ENCODE measurements at places on chromosomes 2 and 18. TPM values are rescaled to one million over a fixed set of nuclear protein-coding genes. Genes with fewer than 3 reads are reported as not detected.
A peak's percentile ranks its signal among the peaks of the same experiment; 100 is the strongest.

Gene UGT1A9
- not detected for total RNA-seq

DNA sequence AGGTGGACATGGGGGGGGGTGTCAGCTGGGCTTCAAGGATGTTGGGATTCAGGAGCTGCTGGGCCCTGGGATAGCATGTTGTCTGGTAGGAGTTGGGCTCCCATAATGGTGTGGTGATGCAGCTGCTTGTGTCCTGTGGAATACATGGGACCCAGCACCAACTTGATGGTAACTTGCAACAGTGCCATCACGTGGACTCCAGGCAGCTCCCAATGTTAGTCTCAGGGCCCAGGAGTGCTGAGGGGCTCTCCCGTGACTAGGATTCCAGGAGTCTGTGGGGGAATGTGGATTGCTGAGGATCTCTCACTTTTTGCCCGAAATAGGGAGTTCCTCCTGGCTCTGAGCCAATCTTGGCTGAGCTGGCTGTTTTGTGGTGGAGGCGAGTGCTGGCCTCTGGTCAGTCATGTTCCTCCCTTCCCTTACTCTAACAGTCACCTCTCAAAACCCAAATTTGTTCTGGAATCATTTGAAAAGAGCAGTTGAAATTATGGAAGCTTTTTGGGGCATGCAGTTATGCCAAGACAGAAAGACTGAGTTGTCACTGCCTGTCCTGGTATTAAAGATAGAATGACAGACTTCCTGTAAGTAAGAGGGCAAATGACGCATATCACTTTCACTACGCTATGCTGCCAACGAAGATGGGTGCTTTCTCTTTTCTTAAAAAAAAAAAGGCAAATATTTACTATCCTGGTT, 607.1 kb downstream of the ADCYAP1 start:
- DNase-seq: no peak

GRCh38 chr2:21096458-21096857, 27.3 kb upstream of the TDRD15 start:
- no peak for DNase-seq

Gene DNAJC27
- total RNA-seq: 1.8 TPM

Gene STARD7
- total RNA-seq: 110 TPM

Gene HMSD
- total RNA-seq: 8.9 TPM

Gene SH3RF3
- 0.14 TPM for total RNA-seq

- no peak for DNase-seq
Observed at GRCh38 chr2:162825578-162825977, 13.0 kb downstream of the KCNH7 start.

GRCh38 chr18:5444847-5445246, 99.0 kb downstream of the EPB41L3 start:
- DNase-seq: no peak

DNA sequence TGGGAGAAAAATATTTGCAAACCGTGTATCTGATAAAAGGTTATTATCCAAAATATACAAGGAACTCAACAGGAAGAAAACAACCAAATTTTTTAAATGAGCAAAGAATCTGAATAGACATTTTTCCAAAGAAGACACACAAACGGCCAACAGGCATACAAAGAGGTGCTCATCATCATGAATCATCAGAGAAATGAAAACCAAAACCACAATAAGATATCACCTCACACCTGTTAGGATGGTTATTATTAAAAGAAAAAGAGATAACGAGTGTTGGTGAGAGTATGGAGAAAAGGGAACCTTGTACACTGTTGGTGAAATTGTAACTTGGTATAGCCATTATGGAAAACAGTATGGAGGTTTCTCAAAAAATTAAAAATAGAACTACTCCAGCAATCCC, 463.3 kb downstream of the IRS1 start:
- peak; percentile 58 for DNase-seq

- DNase-seq: peak; percentile 86
Observed at GRCh38 chr2:226409134-226409533, 390.5 kb downstream of the IRS1 start.

GRCh38 chr18:47203626-47204464, 27.7 kb upstream of the IER3IP1 start:
- no peak for DNase-seq

Gene KCNE4
- total RNA-seq: 0.14 TPM

Gene SP9
- not detected for total RNA-seq

DNA sequence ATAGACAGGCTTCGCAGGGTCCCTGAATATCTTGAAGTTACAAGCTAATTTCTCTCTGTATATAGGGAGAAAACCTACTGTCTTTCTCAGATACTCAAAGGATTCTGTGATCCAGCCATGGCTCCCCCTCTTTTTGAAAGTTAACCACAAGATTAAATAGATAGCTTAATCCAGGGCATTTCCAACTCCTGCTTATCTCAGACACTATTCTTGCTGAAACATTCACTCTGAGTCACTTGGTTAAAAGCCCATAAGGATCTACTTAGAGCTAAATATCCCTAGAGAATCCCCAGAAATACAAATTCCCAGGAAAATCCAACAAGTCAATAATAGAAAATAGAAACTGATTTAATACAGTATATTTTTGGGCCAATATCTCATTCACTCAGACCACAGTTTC, 179.1 kb upstream of the LYPD1 start:
- peak; percentile 5 for DNase-seq

DNA sequence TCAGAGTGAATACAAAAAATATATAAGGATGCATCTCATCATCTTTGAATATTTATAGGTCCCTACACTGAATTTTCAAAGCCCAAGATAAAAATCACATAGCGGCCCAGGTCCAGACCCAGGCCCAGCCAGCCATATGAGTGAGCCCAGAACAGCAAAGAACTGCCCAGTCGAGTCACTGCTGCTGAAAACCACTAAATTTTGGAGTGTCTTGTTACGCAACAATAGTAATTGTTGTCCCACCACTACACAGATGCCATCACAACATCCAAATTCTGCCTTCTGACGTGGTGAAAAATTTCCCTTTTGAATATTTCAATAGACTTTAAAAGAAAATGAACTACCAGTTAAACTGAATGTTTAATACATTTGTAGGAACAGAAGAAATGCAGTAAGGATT, 5.7 kb downstream of the C18orf32 start:
- no peak for DNase-seq

GRCh38 chr18:49321271-49321670, 139.2 kb downstream of the DYM start:
- no peak for DNase-seq

DNA sequence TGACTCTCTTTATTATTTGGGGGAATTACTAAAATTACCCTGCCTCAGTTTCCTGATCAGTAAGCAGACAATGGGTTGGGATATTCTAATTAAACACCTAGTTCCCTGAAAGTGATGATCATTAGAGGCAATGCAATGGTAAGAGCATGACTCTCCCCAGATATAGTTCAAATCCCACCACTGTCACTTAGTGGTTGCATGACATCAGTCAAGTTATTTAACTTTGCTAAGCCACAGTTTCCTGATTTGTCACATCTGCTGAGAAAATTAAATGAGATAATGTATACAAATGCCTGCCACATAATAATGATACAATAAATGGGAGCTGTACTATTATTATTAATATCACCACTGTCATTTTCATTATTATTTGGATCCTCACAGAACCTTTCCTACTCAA, 29.9 kb downstream of the ZEB2 start:
- DNase-seq: no peak

- no peak for DNase-seq
Observed at GRCh38 chr2:231213931-231214642, 15.7 kb downstream of the ARMC9 start.

DNA sequence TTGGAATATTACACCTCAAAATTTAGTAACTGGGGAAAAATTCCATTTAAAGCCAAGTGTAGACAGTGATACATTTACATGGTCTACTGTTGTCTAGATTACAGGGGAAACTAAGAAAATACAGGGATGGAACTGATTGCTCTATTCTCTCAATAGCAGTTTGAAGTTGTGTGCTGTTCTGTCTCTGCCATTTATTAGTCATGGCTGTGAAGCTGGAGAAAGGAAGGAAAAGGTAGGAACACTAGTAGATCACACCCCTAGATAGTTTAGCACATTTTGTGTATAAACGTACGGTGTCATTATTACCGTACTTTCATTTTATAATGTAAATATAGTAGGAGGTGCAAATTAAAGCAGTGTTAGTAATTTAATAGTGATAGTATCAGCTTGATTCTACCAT, 170.5 kb downstream of the PHLPP1 start:
- DNase-seq: no peak

DNA sequence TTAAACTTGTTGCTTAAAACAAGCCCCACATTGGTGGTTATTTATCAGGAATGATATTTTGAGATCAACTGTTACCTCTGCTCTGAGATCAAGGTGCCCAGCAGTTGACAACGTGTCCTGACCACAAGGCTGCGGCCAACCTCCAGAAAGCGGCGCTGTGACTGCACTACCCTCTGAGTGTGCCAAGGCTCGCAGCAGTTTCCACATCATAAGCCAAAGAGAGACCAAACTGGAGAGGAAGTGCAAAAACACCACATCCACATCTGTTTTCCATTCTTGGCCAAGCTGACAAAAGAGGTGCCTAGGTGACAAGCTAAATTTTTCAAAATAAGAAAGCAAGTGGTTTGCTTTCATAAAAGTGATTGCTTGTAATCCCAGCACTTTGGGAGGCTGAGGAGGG, 410.8 kb upstream of the POU3F3 start:
- no peak for DNase-seq

Gene ATP6V1C2
- 0.07 TPM for total RNA-seq

DNA sequence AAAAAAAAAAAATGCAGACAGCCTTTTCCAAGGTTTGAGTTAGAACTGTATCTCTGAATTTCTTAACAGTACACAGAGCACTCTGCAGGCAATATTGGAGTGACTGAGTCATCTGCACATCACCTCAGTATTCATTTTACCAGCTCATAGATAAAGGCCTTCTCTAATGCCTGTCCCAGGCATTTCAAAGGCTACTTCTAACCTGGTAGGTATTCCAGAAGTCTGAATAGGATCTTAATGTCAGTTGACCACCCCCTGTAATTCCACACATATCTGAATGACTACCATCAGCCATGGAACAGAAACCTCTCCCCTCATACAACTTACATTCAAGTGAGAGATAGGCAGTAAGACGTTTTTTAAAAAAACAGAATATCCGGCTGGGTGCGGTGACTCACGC, 9.0 kb downstream of the METTL21A start:
- peak; percentile 80 for DNase-seq

DNA sequence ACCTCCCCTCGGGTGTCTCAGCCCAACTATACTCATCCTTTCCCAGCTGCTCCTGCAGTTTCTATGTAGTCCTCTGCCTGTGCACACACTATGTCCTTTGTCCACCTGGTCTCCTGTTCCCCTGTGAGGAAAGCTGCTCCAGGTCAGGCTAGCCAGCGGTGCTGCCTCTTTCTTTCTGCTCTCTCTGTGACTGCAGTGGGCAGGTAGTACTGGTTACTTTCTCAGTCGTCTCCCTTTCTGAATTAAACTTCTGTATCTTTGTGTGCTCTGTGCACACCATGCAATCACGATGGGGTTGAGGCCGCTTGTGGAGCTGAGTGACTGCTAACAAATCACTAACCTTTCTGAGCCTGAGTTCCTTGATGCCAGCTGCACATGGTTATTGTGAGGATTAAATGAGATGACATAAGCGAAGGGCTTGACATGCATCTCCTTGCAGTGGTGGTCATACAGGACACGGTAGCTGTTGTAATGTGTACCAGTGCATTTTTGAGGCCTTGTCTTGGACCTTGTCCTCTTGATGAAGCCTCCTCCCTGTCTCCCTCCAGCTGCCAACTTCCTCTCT, 3.5 kb downstream of the FARP2 start:
- DNase-seq: no peak

DNA sequence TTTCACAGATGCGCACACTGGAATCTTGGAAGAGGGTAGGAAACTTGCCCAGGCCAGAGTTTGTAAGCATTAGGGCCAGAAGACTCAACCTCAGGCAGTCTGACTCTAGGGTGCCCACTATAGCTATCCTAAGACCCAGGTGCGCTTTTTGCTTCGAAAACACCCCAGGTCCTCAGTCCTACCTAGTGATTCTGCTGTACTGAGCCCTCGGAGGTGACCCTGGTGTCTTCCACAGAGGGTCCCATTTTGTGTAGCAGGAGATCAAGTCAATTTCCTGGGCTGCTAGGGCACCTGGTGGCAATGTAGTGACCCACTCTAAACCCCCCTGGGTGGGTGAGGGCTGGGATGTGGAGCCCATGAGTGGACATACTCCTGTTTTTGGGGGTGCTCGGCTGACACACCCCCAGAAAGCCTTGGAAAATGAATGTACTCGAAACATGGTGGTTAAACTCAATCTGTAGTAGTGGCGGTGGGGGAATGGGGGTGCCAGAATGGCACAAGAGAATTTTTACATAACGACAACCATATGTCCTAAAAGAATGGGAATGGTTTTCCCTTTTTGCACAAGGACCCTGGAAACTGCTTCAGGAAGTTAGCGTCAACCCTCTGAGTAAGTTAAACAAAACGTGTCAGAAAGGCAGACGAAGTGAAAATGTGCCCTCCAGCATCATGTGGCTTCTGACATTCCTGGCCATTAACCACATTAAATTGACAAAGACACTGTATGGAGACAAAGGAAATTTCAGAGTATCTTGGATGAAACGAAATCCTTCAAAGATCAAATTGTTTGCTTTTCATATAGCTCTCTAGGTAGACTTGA, 218.0 kb upstream of the COPS8 start:
- peak; percentile 55 for DNase-seq

All from foreskin keratinocyte (primary cell).